Right ventricle myocardium superior (tissue), 1 donor: ENCODE measurements at places on chromosomes 11 and 22. TPM values are rescaled to one million over a fixed set of nuclear protein-coding genes. Genes with fewer than 3 reads are reported as not detected.

The ARFIP2 gene
- total RNA-seq: 13.9 TPM

The JOSD1 gene
- 17.2 TPM for total RNA-seq

The KRTAP5-9 gene
- total RNA-seq: not detected

The ARVCF gene
- 31.4 TPM for total RNA-seq

The TEX12 gene
- total RNA-seq: not detected

The USP2 gene
- total RNA-seq: 136 TPM

The MPEG1 gene
- 13.8 TPM for total RNA-seq

The SHISAL1 gene
- 1.3 TPM for total RNA-seq

The APOA4 gene
- total RNA-seq: not detected

The POU2AF2 gene
- total RNA-seq: not detected

The SMIM35 gene
- not detected for total RNA-seq

The FOLH1 gene
- 0.27 TPM for total RNA-seq

The TYR gene
- not detected for total RNA-seq

The TOMM22 gene
- total RNA-seq: 60.9 TPM

The MUC6 gene
- total RNA-seq: not detected

The APOL5 gene
- not detected for total RNA-seq

The NOX4 gene
- total RNA-seq: 1.7 TPM

The PSMA1 gene
- total RNA-seq: 110 TPM

The MRPL40 gene
- 56.1 TPM for total RNA-seq

The POLD3 gene
- total RNA-seq: 5.6 TPM

The LARGE1 gene
- 140 TPM for total RNA-seq

The ALX4 gene
- total RNA-seq: 0.03 TPM

The NXPE4 gene
- not detected for total RNA-seq

The TSPAN32 gene
- 13.9 TPM for total RNA-seq

The OSBP2 gene
- 15.1 TPM for total RNA-seq

The CDKN1C gene
- 37.7 TPM for total RNA-seq

The OR4C3 gene
- total RNA-seq: not detected

The P2RY2 gene
- total RNA-seq: 22.5 TPM

The RTCB gene
- 38.5 TPM for total RNA-seq

The KRTAP5-4 gene
- not detected for total RNA-seq

The HOATZ gene
- not detected for total RNA-seq

The C11orf91 gene
- not detected for total RNA-seq

The IGLL5 gene
- not detected for total RNA-seq

The FOSL1 gene
- total RNA-seq: 0.70 TPM
